ENCODE measurements at places on chromosomes 1 and 21.
A peak's percentile ranks its signal among the peaks of the same experiment; 100 is the strongest.

GRCh38 chr1:53410100-53410541, 49.1 kb upstream of the DMRTB1 start:
- no peaks in the 10 kb centered on the region for H3K36me3 ChIP-seq
- peak; percentile 38 for DNase-seq
- H3K27me3 ChIP-seq, result peaks cover 2% of the 10 kb centered on the region
- peak overlapping the region; percentile 21 for H3K4me3 ChIP-seq

DNA sequence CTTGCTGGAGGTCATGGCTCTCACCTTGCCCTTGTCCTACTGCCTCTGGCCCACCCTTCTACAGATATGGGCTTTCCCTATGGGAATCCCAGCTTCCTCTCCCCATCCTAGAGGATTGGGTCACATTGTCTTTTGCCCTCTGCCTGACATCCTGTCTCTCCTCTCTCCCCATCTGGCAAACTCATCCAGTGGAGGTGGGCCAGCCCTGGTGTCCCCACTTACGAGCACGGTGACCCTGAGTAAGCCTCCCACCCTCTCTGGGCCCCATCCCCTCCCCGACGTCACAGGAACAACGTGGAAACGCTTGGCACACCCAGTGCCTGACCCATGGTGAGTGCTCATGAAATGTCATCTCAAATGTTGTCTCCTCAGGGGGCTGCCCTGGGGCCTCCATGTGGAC, 56.1 kb upstream of the ID3 start:
- peaks cover 86% of the 10 kb centered on the region for H3K4me1 ChIP-seq
- no peaks in the 10 kb centered on the region for H3K27me3 ChIP-seq
- DNase-seq, result no peak
- no peak overlapping the region for H3K4me3 ChIP-seq
- no peak overlapping the region for H3K27ac ChIP-seq

- peak overlapping the region; percentile 91 for H3K27ac ChIP-seq
- H3K27me3 ChIP-seq, result no peaks in the 10 kb centered on the region
- peak overlapping the region; percentile 88 for H3K4me3 ChIP-seq
- H3K36me3 ChIP-seq, result peaks cover 47% of the 10 kb centered on the region
- DNase-seq, result peak; percentile 24
Measured at GRCh38 chr1:151908228-151908691, 1.1 kb downstream of the THEM4 start.

- DNase-seq, result no peak
- H3K27ac ChIP-seq, result no peak overlapping the region
- H3K4me3 ChIP-seq, result no peak overlapping the region
- no peaks in the 10 kb centered on the region for H3K4me1 ChIP-seq
Measured at GRCh38 chr1:143611159-143611558, 360.6 kb downstream of the FAM72C start.

GRCh38 chr1:219223496-219223895, 49.8 kb downstream of the LYPLAL1 start:
- no peak overlapping the region for H3K27ac ChIP-seq
- no peak overlapping the region for H3K4me3 ChIP-seq
- H3K4me1 ChIP-seq, result no peaks in the 10 kb centered on the region
- H3K36me3 ChIP-seq, result peaks cover 5% of the 10 kb centered on the region

- no peak overlapping the region for H3K4me3 ChIP-seq
- no peak overlapping the region for H3K27ac ChIP-seq
- H3K27me3 ChIP-seq, result no peaks in the 10 kb centered on the region
Measured at GRCh38 chr1:83512373-83513193, 486.3 kb downstream of the TTLL7 start.

- no peaks in the 10 kb centered on the region for H3K36me3 ChIP-seq
- H3K4me1 ChIP-seq, result no peaks in the 10 kb centered on the region
- no peak overlapping the region for H3K27ac ChIP-seq
- DNase-seq, result no peak
Measured at GRCh38 chr1:238205045-238205662, 314.4 kb upstream of the ZP4 start.

- no peak overlapping the region for H3K27ac ChIP-seq
- peaks cover 22% of the 10 kb centered on the region for H3K27me3 ChIP-seq
- H3K36me3 ChIP-seq, result no peaks in the 10 kb centered on the region
- DNase-seq, result no peak
- H3K4me1 ChIP-seq, result peaks cover 10% of the 10 kb centered on the region
Measured at GRCh38 chr1:8207202-8207601, 110.7 kb upstream of the SLC45A1 start.

DNA sequence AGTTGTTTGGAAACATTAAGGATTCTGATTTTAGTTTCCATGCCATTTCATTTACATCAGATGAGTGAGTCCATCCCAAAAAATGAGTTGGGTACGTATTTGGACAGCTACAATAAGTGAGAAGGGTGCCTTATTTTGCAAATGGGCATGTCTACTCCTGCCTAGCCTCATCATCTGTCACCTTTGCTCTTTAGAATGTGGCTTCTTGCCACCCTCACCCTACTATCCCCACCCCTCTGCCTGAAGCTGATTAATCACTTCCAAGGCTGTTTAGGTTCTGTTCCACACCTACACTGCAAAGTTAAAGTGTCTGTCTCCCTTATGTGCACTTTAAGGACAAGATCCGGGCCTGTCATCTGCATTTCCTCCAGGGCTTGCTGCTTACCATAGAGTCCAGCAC, 61.2 kb downstream of the ST6GALNAC5 start:
- no peak overlapping the region for H3K27ac ChIP-seq
- no peaks in the 10 kb centered on the region for H3K36me3 ChIP-seq
- no peak for DNase-seq
- H3K27me3 ChIP-seq, result peaks cover 11% of the 10 kb centered on the region
- H3K4me1 ChIP-seq, result no peaks in the 10 kb centered on the region

- DNase-seq, result no peak
- H3K27ac ChIP-seq, result no peak overlapping the region
- no peaks in the 10 kb centered on the region for H3K36me3 ChIP-seq
- H3K4me3 ChIP-seq, result no peak overlapping the region
- peaks cover 21% of the 10 kb centered on the region for H3K4me1 ChIP-seq
Measured at GRCh38 chr1:225814381-225814780, 4.5 kb downstream of the EPHX1 start.

- H3K4me1 ChIP-seq, result peaks cover 26% of the 10 kb centered on the region
- peak overlapping the region; percentile 76 for H3K27ac ChIP-seq
- DNase-seq, result no peak
- H3K27me3 ChIP-seq, result no peaks in the 10 kb centered on the region
- peak overlapping the region; percentile 85 for H3K4me3 ChIP-seq
Measured at GRCh38 chr1:45328680-45329079, 2.0 kb downstream of the HPDL start.

GRCh38 chr21:45845063-45845769, 136.4 kb upstream of the COL6A1 start:
- no peak overlapping the region for H3K4me3 ChIP-seq
- DNase-seq, result no peak
- no peak overlapping the region for H3K27ac ChIP-seq
- no peaks in the 10 kb centered on the region for H3K27me3 ChIP-seq

GRCh38 chr1:201702936-201703335, 126.0 kb upstream of the IPO9 start:
- H3K4me1 ChIP-seq, result no peaks in the 10 kb centered on the region
- no peak overlapping the region for H3K4me3 ChIP-seq
- no peaks in the 10 kb centered on the region for H3K36me3 ChIP-seq
- DNase-seq, result no peak
- H3K27me3 ChIP-seq, result peaks cover 8% of the 10 kb centered on the region

GRCh38 chr1:155504207-155504606, 58.4 kb downstream of the ASH1L start:
- no peak overlapping the region for H3K27ac ChIP-seq
- DNase-seq, result no peak
- no peak overlapping the region for H3K4me3 ChIP-seq
- peaks cover 12% of the 10 kb centered on the region for H3K36me3 ChIP-seq
- peaks cover 45% of the 10 kb centered on the region for H3K4me1 ChIP-seq

DNA sequence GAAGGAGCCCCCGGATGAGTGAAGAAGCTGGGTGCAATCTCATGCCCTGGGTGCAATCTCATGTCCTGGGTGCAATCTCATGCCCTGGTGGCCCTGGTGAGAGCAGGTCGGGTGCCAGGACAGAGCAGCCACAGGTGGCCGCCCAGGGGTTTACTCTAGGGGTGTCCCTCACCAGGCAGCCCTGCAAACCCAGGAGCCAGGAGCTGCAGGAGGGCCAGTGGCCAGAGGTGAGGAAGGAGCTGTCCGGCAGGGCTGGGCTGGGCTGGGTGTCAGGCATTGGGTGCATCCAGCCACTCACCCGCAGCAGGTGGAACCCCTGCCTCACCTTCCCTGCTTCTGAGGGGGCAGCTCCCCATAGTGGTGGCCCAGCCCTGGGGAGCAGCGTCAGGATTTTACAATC, 79.2 kb downstream of the PRDM16 start:
- no peaks in the 10 kb centered on the region for H3K27me3 ChIP-seq
- no peak overlapping the region for H3K4me3 ChIP-seq
- DNase-seq, result no peak
- H3K27ac ChIP-seq, result no peak overlapping the region

- H3K4me1 ChIP-seq, result peaks cover 28% of the 10 kb centered on the region
- peaks cover 24% of the 10 kb centered on the region for H3K36me3 ChIP-seq
- no peaks in the 10 kb centered on the region for H3K27me3 ChIP-seq
- peak overlapping the region; percentile 54 for H3K27ac ChIP-seq
- no peak for DNase-seq
Measured at GRCh38 chr1:243420946-243421685, 165.3 kb downstream of the SDCCAG8 start.

DNA sequence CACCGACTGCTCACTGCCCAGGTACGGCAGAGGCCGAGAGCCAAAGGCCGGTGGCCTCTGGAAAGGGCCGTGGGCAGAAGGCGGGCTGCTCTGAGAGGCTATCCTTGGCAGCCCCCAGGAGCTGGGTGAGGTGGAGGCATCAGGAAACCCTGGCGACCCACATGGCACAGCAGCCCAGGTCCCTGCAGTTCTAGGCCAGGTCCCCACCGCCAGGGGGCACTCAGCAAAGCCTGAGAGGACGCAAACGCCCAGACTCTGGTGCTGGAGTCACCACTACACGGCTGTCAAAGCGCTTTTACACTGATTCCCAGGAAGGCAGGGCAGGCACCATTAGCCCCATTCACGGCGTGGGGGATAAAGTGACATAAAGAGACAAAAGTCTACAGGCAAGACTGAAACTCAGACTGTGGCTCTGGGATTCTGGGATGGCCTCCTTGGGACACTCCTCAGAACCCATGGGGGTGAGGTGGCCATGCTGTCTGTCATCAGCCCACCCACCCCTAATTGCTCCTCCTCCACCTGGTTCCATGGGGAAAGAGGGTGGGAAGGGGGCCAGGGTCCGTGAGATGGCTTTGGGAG, 4.9 kb downstream of the PLEKHG5 start:
- H3K27me3 ChIP-seq, result peaks cover 26% of the 10 kb centered on the region
- H3K4me3 ChIP-seq, result no peak overlapping the region
- H3K4me1 ChIP-seq, result peaks cover 11% of the 10 kb centered on the region
- no peaks in the 10 kb centered on the region for H3K36me3 ChIP-seq

- no peak overlapping the region for H3K27ac ChIP-seq
- no peak overlapping the region for H3K4me3 ChIP-seq
- H3K4me1 ChIP-seq, result no peaks in the 10 kb centered on the region
- no peaks in the 10 kb centered on the region for H3K36me3 ChIP-seq
- no peak for DNase-seq
Measured at GRCh38 chr21:31576428-31576827, 83.1 kb upstream of the SOD1 start.

GRCh38 chr1:211035821-211036380, 98.0 kb downstream of the KCNH1 start:
- no peak overlapping the region for H3K27ac ChIP-seq
- DNase-seq, result no peak
- no peaks in the 10 kb centered on the region for H3K4me1 ChIP-seq

- peaks cover 12% of the 10 kb centered on the region for H3K27me3 ChIP-seq
- no peak for DNase-seq
- no peak overlapping the region for H3K27ac ChIP-seq
- no peak overlapping the region for H3K4me3 ChIP-seq
- H3K36me3 ChIP-seq, result no peaks in the 10 kb centered on the region
Measured at GRCh38 chr1:4599951-4600481, 54.4 kb upstream of the AJAP1 start.

DNA sequence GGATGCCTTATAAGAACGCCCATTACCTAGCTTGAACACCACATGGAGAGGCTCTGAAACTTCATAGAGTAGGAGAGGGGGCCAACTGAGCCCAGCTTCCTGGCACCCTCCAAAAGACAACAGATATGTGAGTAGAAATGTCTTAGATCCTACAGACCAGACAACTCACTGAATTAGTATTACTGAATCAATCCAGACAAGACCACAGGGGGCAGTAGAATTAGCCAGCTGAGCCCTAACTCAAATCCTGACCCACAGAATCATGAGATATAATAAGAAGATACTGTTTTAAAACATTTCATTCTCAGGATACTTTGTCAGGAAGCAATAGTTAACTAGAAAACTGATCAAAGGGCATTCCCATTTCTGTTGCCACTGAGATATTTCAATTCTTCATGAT, 45.8 kb upstream of the C1orf21 start:
- no peaks in the 10 kb centered on the region for H3K36me3 ChIP-seq
- no peaks in the 10 kb centered on the region for H3K4me1 ChIP-seq
- no peak overlapping the region for H3K27ac ChIP-seq

- H3K4me3 ChIP-seq, result no peak overlapping the region
- H3K4me1 ChIP-seq, result no peaks in the 10 kb centered on the region
- H3K36me3 ChIP-seq, result peaks cover 3% of the 10 kb centered on the region
- H3K27me3 ChIP-seq, result no peaks in the 10 kb centered on the region
- DNase-seq, result no peak
- no peak overlapping the region for H3K27ac ChIP-seq
Measured at GRCh38 chr21:14073615-14074014, 137.1 kb downstream of the LIPI start.

All from activated naive CD8-positive, alpha-beta T cell treated with anti-CD3 and anti-CD28 coated beads, Interleukin-2, amount 50 U/mL, for 24 hours (primary cell).